ENCODE measurements at places on chromosomes 5 and 9.

GRCh38 chr5:133868946-133869518 is 99.4 kb downstream of the C5orf15 start:
- DNase-seq = peak; percentile 38

DNA sequence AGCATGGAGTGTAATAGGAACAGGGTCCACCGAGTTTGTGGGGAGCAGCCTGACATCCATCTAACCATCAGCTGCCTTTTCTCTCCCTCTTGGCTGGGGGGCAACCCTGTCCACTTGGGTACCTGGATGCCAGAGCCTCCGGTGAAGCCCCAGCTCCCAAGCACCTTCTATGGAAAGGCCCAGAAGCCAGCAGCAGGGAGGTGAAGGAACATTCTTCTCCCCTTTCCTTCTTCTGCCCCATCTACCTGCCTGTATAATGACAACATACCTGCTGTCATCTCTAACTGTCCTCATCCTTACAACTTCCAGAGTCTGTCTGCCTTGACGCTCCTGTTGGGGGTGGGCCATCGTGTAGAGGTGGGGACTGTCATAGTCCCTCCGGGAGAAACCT is 33.1 kb downstream of the THBS4 start:
- no peak for DNase-seq

GRCh38 chr9:127285965-127286364 is 21.4 kb downstream of the GARNL3 start:
- no peak for DNase-seq

GRCh38 chr9:82271106-82271561 is 282.6 kb downstream of the SPATA31D1 start:
- no peak for DNase-seq

DNA sequence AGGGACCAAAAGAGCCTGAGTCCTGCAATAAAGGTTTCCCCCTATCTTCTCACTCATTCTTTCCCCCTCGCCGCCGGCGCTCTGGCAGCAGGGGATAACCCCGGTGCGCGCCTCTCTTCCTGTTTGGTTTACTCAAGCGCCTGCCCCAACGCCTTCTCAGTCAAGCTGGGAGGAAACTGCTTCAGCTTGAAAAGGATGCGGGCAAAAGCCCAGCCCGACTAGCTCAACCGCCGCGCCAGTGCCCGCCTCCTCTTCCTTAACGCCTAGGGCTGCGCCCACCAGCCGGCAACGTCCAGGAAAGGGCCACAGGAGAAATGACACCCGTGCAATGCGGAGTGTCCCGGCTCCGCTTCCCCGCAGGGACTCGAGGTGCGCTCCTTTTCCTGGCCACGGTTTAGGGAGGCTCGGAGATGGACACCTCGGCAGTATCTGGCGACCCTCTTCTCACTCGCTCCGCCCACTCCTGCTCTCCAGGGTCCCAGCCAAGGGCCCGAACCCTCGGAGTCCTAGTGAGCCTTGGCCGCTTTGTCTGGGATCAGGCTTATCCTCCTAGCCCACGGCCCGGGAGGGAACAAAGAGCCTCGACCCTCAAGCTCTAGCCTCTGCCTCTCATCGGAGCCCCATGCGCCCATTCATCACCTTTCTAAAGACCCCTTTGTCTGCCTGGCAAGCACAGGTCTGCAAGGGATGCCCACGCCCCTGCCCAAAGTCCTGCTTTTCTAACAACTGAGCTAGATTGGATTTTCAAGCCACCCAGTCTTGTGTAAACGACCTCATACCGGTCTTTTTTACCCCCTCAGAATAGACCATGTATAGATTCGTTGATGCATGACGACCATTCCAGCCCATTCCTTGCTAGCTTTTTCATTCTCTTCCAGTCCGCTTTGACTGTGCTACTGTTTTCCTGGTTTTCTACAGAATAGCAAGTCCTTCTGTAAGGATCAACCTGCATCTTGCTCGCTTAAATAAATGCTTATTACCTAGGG is 2.0 kb downstream of the ST8SIA4 start:
- peak; percentile 89 for DNase-seq

DNA sequence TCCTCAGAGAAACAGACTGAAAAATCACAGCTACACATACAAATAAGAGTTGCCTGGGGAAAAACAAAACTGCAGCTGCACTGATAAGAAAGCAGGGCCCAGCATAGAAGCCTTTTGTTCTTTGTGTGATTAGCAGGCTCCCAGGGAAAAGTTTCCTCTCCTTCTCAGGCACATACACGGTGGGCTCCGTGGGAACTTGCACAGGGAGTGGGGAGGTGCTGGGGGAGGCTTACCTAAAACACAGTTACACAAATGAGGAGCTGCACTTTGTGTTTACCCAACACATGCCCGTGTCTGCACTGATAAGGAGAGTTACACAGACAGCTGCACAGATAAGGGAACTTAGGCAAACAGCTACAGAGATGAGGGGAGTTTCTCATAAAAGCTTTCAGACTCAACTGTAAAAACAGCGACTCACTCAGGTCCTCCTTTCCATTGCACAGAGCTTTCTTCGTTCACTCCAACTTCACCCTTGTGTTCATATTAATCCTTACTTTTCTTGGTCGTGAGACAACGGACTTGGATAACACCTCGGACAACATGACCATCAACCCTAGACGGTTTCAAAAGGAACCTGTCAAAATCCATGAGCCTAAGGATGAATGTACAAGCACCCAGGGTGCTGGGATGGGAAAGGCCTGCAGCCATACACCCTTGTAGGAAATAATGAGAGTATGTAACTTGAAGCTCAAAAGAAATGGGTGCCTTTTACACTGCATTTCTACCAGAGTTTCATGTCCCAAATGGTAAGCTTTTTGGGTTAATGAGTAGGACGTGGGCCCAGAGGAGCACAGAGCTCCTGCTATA is 50.8 kb downstream of the SERINC5 start:
- no peak for DNase-seq

DNA sequence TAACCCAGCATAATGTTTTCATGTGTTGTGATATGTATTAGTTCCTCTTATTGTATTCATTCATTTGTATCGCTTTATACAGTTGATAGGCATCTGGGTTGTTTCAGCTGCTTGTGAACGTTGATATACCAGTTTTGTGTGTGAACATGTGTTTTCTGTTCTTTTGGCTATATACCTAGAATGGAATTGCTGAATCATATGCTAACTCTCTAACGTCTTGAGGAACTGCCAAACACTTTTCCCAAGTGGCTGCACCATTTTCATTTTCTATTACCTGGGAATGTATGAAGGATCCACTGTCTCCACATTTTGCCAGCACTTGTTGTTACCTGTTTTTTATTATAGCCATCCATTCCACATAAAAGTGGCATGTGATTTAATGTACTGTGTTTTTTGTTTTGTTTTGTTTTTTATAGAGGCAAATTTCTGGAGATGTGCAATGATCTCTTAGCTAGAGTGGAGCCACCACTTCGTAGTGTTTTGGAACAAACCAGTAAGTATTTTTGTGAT is 34.6 kb downstream of the HSPA4 start:
- DNase-seq = no peak

GRCh38 chr5:112472614-112473013 is 53.5 kb upstream of the EPB41L4A start:
- DNase-seq = no peak

DNA sequence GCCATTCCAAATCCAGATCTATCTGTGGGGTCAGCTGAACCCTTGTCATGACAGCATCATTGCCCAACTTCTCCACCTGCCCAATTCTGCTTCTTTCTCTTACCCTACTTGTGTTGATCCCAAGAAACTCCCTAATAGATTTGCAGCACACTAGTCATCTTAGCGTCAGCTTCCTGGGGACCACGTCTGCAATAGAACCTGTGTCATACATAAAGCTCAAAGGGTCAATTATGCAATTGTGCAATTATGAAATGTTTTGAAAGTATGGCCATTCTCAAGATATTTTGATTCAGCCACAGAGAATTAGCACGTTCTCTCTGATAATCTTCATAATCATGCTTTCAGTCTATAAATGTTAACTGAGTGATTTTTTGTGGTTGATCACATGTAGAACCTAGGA is 87.4 kb upstream of the PAPPA start:
- DNase-seq = no peak

GRCh38 chr9:108441251-108441650 is 414.5 kb downstream of the ACTL7B start:
- no peak for DNase-seq

- no peak for DNase-seq
These were observed 46.7 kb downstream of the RASGEF1C start for GRCh38 chr5:180162304-180162661.

GRCh38 chr9:76465442-76466298 is 6.7 kb downstream of the GCNT1 start:
- DNase-seq = no peak

- no peak for DNase-seq
These were observed 1.6 kb downstream of the AFAP1L1 start for GRCh38 chr5:149273237-149273636.

- no peak for DNase-seq
These were observed 500.7 kb downstream of the CDH12 start for GRCh38 chr5:22352493-22352892.

GRCh38 chr9:6567140-6567591 is 78.4 kb downstream of the GLDC start:
- DNase-seq = no peak

DNA sequence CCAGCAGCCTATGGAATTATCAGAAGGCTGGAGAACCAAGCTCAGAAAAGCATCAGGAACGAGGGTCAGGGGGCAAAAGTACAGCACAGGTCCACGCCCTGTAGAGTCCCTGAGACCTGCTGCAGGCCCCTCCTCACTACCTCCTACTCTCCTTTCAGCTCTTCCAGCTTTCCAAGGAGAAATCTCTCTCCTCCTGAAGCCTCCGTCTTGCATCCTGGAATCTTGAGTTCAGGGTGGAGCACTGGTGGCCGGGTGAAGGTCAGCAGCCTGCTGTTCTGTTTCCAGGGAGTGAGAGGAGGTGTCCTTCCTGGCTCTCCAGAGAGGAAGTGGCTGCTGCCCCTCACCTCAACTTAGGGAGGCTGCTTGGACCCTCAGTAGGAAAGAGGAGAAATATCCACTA is 342.3 kb downstream of the ZSWIM6 start:
- no peak for DNase-seq

- no peak for DNase-seq
These were observed 121.7 kb upstream of the ZNF366 start for GRCh38 chr5:72628771-72629371.

- DNase-seq = no peak
These were observed 59.1 kb downstream of the CHSY3 start for GRCh38 chr5:129963359-129963758.

GRCh38 chr5:149831492-149831891 is 101.4 kb downstream of the PPARGC1B start:
- DNase-seq = no peak

GRCh38 chr5:31478901-31479300 is 53.0 kb downstream of the DROSHA start:
- no peak for DNase-seq

DNA sequence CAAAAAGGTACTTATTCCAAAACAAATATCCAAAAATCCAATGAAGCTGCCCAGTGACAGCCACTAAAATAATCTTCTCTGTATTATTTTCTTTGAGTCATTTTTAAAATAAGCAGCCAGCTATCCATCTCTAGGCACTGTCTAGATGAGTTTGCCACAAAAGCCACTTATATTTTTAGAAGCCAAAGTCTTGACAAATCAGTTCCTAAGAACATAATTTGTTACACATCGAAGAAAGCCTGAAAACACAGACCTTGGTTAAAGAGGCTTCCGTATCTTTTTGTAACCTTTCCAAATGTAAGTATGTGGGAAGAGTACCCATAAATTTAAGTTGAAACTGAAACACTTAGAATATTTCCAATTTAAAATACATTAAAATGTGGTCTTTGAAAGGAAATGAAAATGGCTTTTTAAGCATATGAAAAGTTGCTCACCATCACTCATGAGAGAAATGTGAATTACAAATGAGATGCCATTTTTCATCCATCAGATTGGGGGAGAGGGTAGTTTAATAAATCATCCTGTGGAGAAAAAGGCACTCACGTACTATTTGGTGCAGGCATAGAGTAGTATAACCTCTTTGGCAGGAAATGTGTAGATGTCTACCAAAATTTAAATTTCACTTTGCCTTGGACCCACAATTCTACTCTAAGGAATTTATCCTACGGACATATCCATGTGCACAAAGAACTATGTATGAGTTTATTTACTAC is 180.4 kb downstream of the MLLT3 start:
- DNase-seq = no peak

GRCh38 chr5:180085837-180086236 is 14.3 kb upstream of the RNF130 start:
- no peak for DNase-seq

- no peak for DNase-seq
These were observed 91.9 kb downstream of the FEM1C start for GRCh38 chr5:115452536-115453235.

GRCh38 chr5:172659909-172660628 is 19.0 kb downstream of the NEURL1B start:
- no peak for DNase-seq

DNA sequence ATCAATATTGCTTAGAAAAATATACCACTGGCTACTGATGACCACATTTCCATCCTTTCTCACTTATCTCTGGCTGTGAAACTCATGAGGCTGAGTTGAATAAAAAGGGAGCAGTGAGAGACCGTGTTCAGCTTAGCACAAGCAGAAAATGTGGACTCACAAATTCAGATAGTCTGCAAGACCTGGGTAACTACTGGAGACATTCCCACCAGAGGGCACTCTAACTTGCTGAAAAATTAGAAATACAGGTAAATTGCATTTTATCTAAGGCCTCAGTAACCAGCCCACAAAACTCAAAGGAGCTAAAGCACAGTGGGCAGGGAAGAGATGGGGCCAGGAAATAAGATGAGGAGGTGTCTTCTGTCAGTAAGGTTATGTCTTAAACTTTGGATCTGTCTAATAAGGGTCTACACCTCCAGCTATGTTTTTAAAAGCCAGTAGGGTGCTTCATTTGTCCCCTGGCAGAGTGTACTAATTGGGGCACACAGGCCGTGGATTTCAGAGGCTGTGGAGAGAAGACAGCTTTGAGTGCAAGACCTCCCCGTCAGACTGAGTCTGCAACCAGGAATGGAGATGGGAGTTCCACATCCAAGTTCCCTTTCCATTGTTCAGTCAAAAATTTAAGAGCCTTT is 8.7 kb upstream of the NDUFB6 start:
- peak; percentile 41 for DNase-seq

DNA sequence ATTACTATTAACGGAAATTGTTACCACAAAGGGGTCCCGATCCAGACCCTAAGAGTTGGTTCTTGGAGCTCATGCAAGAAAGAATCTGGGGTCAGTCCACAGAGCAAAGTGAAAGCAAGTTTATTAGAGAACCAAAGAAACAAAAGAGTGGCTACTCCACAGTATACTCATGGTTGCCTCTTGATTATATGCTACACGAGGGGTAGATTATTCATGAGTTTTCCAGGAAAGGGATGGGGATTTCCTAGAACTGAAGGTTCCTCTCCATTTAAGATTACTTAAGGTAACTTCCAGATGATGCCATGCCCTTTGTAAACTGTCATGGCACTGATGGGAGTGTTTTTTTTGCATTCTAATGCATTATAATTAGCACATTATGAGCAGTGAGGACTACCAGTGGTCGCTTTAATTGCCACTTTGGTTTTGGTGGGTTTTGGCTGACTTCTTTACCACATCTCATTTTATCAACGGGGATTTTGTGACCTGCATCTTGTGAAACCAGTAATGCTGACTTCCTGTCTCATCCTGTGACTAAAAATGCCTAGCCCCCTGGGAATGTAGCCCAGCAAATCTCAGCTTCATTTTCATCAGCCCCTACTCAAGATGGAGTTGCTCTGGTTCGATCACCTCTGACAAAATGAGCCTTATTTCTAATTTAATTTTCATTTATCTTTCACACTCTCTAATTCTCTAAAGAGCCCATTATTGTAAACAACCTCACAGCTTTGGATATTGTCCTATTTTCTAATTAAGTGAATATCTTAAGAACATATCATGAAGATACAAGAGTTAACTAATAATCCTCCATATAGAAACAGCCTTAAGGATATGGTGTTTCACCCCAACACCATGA is 336.3 kb downstream of the RASEF start:
- DNase-seq = no peak

GRCh38 chr9:89723469-89724100 is 118.8 kb downstream of the GADD45G start:
- DNase-seq = no peak

Measured in GM12864 (cell line).